ENCODE measurements at places on chromosomes 7 and 10. TPM values are rescaled to one million over a fixed set of nuclear protein-coding genes. Genes with fewer than 3 reads are reported as not detected.

FAM24A gene
- total RNA-seq = not detected

UCN3 gene
- total RNA-seq = not detected

SFXN2 gene
- total RNA-seq = 2.1 TPM

RBM20 gene
- 0.15 TPM for total RNA-seq

VENTX gene
- total RNA-seq = not detected

OR2A12 gene
- not detected for total RNA-seq

All from mammary microvascular endothelial cell (primary cell).